Fibroblast of skin of scalp (primary cell): ENCODE measurements at places on chromosomes 1 and 21.
A peak's percentile ranks its signal among the peaks of the same experiment; 100 is the strongest.

- DNase-seq: no peak
These were observed 83.0 kb upstream of the AK4 start for GRCh38 chr1:65064981-65065380.

- DNase-seq: no peak
These were observed 3.5 kb upstream of the ARHGEF16 start for GRCh38 chr1:3450983-3451382.

DNA sequence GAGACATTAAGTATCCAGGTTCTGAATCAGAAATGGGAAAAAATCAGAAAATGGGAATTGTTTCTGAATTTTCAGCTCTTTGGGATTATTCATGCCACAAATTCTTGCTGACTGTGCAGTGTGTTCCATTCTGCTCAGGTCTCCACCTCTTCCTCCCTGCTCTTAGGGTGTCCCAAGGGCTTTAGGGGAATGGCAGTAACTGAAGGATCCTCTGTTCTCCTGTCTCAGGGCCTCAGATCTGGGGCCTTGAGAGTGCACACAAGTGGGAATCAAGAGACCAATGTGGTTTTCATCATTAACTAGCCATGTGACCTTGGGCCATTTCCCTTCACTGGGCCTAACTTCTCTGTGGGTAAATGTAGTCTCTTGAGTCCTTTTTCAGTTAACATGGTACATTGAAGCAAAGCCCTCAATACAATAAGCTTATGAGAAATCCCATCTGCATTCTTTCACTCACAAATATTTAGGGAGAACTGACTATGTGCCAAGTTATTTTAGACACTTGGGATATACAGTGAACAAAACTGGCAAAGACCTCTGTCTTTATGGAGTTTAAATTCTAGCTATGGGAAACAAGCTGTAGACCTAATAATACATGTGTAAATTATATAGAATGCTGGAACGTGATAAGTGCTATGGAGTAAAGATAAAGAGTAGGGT, 75.7 kb upstream of the SPATA6 start:
- no peak for DNase-seq

DNA sequence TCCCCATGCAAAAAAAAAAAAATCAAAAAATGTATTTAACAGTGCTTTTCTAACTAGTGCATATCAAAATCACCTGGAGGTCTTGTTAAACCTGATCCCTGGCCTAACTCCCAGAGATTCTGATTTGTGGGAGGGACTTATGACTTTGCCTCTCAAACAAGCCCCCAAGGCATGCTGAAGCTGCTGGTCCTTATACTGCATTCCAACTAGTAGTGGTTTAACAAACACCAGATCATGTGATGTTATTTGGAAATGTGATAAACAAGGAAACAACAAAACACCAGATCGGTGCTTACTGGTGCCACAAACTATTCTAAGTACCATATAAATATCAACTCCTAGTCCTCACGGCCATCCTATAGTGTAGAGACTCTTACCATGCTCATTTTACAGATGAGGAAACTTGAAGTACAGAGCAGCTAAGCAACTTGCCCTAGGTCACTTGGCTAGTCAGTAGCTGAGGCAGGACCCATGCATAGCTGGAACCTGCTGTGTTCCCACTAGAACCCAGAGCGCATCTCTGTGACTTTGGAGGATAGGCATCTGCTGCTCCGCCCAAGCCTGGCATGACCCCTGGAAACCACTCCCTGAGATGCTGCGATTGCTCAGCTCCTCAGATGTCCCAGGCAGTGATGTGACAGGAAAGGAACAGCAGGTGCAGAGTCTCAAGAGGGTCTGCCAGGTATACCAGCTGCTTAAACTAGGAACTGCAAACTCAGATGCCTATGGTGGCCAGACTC, 38.1 kb downstream of the SOX13 start:
- no peak for DNase-seq

DNA sequence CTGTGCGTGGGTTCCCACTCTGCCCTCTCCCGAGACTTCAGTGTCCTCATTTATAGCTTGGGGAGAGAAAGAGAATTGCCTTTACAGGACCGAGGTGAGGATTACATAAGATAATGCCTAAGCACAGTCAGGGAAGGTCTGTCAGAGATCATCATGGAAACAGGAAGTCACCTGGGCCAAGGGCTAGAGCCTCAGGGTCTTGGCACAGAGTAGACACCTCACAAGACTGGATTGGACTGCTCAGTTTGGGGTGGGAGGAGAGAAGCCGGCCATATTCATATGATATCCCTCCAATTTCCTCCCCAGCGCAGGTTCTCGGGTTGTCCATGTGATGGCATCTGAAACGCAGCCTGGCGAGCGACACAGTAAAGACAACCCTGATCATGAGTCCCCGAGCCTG, 3.8 kb downstream of the CNR2 start:
- DNase-seq: no peak

- DNase-seq: peak; percentile 85
These were observed 51.0 kb upstream of the ERRFI1 start for GRCh38 chr1:8077120-8077573.

DNA sequence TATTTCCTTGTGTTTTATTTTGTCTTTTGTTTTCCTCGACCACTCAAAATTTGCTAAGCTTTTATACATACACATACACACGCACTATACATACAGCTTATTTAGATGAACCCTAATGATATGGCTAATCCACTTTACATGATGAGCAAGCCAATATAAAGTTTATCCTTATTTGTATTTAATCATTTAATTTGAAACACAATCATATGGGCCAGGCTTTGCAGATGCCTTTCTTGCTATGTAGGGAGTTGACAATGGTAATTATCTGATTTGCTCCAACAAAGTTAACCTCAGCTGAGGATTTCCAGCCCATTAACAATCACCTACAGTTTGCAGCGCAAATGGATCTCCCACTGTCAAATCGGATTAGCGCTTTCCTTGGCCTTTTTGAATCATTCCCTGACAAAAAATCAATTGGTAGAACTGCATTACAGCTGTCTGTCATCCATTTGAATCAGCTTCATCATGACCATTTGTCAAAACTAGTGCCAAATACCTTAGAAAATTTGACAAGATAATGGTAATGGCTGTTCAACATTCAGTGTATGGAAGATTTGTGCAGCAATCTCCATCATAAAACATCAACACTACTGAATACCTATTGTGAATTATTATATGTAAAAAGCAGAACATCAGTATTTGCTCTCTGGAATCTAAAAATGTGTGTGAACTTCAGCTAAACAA, 352.6 kb downstream of the MRPL39 start:
- no peak for DNase-seq

- no peak for DNase-seq
These were observed at the start of gene VTCN1 for GRCh38 chr1:117210831-117211261. TSS of gene VTCN1 (minus strand) at chr1:117210927. CDS start at chr1:117210855, 72 bp downstream.

DNA sequence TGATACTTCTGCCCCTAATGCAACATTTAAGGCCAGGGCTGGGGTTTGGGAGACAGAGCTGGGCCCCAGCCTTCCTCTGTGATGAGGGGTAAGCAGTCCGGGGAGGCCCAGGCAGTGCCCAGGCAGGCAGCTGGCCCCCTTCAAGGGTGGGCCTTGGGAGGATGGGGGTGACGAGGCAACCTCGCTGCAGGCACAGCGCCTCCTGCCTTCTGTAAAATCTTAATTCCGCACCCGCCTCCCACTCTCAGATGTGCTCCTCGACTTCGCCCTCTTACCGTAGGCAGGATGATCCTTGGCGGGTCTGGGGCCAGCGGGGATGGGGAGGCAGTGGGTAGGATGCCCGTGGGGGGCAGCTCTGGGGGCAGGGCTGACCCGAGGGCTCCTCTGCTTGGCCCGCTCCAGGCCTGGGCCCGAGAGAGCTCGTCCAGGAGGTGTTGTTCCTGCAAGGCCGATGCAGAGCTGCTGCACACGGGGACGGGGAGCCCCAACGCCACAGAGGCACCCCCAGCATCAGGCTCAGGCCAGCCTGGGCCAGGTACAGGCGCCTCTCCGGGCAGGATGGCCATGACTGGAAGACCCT, 9.1 kb downstream of the C21orf58 start:
- no peak for DNase-seq

DNA sequence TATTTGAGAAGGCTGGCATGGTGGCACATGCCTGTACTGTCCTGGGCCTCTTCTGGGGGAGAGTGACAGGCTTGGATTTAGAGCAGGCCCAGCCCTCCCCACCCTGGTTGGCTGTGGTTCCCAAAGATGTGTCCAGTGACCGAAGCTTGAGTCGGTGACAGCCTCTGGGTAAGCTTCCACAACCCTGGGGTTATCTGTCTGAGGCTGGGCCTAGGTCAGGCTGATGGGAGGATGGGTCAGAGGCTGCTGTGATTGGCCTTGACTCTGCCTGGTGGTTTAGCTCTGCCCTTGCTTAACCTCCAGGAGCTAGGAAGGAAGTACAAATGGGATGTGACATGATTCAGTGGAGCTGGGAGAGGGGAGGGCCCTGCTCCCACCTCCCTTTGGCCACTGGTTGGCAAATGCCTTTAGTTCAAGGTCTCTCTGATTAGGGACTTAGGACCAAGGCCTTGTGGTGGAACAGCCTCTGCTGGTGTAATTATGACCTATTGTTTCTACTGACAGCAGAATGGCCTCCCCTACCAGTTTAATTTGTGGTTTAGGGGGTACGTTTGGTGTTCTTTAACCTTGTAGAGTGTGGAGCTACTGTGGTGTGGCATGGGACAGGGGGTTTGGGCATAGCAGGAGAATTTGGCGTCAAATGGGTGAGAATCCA, 16.6 kb downstream of the NUDC start:
- DNase-seq: no peak

DNA sequence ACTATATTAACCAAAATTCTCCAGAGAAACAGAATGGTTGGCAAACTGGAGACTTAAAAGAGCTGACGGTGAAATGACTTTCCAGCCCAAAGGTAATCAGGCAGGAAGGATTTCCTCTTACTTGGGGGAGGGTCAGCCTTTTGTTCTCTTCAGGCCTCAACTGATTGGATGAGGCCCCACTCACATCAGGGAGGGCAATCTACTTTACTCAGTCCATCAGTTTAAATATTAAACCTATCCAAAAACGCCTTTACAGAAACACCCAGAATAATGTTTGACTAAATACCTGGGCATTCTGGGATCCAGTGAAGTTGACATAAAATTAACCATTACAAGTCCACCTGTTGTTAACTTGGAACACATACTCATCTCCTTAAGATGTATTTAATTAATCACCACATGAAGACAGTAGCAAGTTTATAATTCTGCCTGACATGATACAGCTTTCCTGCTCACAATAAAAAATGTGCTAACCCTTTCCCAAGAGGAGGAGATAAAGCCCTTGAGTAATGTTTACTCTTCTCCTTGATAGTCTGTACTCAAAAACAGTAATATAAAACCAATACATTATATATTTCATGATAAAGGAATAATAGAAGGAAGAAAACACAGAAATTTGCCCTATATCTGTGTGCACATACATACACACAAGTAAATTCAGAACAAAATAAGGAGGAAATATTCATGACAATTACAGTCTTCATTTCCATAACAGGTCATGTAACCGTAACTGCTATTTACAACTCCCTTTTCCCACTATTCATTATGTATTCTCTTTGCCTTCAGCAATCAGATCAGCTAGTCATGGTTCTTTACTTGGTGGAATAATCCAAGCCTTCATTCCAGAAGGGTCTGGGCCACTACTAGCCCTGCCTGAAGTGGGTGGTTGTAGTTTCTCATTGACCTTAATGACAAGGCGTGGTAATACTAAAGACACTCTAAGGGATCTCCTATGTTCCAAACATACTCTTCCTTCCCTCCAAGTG, 107.5 kb upstream of the RUNX1 start:
- DNase-seq: no peak

- no peak for DNase-seq
These were observed 14.2 kb downstream of the RIMS3 start for GRCh38 chr1:40651138-40651857.

- DNase-seq: no peak
These were observed 160.9 kb upstream of the IVNS1ABP start for GRCh38 chr1:185477638-185478580.

DNA sequence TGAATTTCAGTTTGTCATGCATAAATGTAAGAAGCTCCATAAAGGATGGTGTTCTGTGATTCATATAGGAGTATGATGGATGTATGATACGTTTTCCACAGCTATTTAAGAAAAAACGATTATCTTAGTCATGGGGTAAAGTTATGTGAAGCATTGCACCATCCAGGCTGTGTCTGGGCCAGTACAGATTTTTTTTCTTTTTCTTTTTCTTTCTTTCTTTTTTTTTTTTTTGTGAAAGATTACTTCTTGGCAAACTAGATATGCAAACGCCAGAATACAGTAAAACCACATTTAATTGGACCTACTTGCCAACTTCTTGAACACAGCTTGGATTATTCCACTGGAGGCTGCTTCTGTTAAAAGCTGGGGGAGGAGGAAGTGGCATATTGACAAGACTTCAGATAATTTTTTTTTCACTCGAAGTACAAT, 14.9 kb downstream of the ZBTB18 start:
- peak; percentile 87 for DNase-seq

DNA sequence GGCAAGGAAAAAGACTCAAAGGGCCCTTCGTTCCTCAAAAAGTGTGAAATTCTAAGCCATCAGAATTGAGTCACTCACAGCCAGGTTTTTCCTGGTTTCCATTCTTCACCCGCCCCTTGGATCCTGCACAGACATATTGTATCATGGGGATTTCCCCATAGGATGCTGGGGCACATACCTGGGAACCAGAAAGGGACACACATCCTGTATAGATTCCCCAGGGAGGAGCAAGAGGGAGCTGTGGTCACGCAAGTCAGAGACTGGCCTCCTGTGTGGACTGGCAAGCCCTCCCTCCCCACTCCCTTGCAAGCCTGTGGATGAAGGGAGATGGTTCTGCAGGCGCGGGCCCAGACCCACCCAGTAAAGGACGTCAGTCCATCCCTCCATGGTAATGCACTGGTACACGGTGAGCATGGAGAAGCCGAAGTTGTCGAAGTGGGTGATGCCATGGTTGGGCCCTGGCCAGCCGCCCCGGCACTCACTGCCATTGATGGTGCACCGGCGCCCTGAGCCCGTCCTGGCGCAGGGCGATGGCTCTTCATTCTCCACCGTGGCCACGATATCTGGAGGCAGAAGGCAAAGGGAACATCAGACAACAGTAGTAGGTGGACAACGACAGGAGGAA, 23.2 kb downstream of the CACNA1S start:
- no peak for DNase-seq

DNA sequence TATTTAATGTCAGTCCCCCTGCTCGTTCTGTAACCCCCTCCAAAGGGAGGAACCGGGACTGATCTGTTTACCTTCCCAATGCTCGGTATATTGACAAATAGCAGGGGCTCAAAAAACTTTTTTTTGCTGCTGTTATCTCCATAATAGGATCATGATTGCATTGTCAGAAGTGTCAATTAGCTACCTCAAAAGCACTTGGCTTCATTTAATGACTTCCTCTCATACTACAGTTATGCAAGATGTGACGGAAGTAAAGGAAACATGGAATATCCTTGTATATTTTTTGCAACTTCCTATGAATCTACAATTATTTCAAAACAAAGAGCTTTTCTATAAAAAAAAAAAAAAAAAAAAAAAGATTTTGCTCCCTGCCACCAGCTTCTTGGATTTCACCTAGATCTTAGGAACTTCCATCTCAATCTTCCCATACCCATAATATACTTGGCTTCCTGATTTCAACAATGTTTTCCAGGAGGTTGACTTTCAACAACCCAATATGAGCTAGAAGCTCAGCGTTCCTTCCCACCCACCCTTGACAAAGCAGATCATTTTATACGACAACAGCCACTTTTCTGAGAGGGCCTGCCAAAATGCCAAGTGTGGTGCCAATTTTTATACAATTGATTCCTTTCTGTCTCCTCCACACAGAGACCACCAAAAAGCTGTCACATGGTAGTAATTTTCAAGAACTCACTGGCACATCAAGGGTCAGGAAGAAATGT, 71.7 kb downstream of the SETD4 start:
- DNase-seq: no peak
